HT1080 (cell line): ENCODE measurements at places on chromosomes 7 and 10.

- DNase-seq = no peak
These were observed 518.8 kb downstream of the DNAJB6 start for GRCh38 chr7:157855452-157856213.

DNA sequence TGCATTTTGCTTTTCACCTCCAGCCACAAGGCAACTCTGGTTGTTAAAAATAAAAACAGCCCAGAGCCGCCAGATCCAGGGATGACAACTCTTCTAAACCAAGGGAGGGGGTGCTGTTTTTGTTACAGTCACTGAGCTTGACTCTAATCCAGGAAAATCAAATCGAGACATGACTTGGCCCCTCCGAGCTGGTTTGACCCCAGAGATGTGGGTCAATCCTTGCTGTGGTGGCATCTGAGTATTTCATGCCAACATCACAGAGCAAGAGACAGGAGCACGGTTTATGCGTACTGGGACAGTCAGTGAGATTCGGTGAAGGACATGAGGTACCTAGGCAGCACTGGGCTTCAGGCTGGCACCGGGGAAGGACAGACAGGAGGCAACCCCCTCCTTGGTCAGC is 88.8 kb upstream of the ZMIZ1 start:
- DNase-seq = no peak

DNA sequence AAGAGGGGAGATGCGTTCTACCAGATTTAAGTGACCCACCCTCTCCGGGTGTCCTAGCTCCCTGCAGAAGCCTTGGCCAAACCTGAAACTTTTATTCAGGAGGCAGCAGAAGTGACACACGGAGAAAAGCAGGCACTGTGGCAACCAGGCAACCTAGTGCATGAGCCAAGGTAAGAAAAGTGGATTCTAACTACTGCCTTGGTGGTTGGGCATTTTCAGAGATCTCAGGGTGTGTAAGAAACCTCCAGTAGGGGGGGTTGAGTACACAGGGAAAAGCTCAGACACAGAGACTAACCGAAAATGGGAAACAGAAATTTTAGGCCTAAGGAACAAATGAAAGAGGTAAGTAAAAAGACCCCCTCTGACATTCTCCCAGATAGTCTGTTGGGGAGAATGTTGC is 645.7 kb downstream of the ANKRD7 start:
- peak; percentile 28 for DNase-seq

DNA sequence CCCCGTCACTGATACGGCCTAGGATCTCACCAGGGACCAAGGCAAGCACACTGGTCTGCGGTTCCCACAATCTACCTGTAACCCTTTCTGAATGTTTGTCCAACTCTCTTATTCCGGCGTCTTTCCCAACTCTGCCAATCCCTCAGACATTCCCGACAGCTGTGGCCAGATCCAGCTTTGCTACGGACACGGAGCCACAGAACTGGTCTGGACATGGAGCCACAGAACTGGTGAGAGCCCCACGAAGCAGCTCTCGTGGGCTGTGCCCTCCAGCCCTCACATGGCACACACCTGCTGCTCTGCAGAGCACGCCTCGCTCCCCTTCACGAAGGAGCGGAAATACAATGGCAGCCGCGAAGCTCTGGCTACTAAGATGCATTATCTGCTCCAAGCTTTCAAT is 376.8 kb downstream of the DNAJB6 start:
- DNase-seq = no peak

- DNase-seq = peak; percentile 83
These were observed at the start of gene CHST12 for GRCh38 chr7:2403014-2403717. CHST12 (plus strand) TSS chr7:2403611; CDS start chr7:2432640, 29,029 bp downstream.

DNA sequence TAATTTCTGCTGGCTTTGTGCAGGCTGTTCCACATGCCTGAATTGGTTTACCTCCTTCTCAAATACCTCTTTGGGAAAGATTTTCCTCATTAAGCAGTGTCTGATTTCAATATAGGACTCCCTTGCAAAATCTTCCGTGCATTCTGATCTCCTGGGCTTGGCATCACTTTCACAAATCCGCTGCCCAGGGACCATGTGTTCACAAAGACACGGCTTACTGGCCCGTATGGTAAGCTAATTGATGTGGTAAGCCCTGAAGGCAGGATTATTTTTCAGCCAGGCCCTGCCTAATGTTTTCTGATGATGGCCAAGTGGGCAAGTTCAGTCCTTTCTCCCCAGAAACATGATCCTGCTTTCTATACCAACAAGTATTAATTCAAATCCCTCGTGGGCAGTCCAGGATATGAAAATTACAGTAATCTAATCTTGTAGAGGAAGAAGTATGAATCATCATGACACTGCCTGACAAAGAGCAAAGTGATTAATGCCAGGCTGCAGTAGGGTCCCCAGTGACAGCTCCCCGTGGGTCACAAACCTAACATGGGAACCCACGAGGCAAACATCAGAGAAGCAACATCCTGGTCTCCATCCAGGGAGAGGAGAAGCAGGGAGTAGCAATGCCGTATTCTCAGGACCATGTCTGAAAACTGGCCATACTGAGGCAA is 11.6 kb upstream of the SVIL start:
- peak; percentile 72 for DNase-seq

- no peak for DNase-seq
These were observed 4.3 kb upstream of the LIPF start for GRCh38 chr10:88659725-88660597.

GRCh38 chr7:15625466-15625865 is 61.0 kb downstream of the MEOX2 start:
- no peak for DNase-seq

GRCh38 chr10:119770928-119771327 is 45.1 kb downstream of the INPP5F start:
- DNase-seq = no peak

GRCh38 chr10:89251409-89252224 is at the start of gene LIPA:
LIPA (minus strand) TSS chr10:89251775; CDS start chr10:89247648, 4,127 bp downstream.
- peak; percentile 99 for DNase-seq

- no peak for DNase-seq
These were observed 162.2 kb upstream of the TNS3 start for GRCh38 chr7:47743965-47744591.

- DNase-seq = peak; percentile 85
These were observed 139.3 kb downstream of the GLI3 start for GRCh38 chr7:42097752-42098151.

- DNase-seq = no peak
These were observed 22.1 kb upstream of the SYPL1 start for GRCh38 chr7:106134241-106134640.

- no peak for DNase-seq
These were observed 154.8 kb downstream of the DGKB start for GRCh38 chr7:14747701-14748100.

DNA sequence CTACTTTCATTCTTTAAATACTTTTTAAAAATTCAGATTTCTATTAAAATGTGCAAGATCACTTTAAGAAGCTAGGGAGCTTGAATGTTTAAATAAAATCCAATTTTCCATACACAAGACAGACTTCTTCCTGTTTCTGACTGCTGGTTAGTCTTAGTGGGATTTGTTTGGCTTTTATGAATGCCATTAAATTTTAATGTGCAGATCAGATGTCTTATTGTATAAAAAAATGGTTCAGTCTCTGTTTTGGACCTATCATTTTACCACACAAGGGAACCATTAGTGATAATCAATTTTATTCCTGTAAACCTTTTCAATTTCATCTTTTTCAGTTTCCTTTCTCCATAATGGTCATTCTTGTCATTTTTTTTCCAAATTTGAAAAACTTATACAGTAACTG is 63.2 kb downstream of the VCL start:
- no peak for DNase-seq

DNA sequence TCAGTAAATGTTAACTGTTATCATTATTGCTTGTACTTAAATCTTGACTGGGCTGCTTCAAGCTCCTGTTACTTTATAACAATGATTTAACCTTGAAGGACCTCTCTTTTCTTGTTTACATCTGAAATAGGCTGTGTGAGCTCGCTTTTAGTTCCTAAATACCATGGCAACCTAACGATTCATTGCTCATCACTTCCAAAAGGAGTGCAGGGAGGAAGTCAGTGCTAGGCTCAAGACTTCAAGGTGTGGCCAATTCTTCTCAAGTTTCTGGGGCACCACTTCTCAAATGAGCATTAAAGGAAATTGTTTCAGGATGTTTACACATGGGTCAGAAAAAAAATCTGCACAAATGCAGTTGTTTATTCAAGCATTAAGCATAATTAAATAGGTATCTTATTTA is 284.2 kb downstream of the MTERF1 start:
- peak; percentile 1 for DNase-seq

DNA sequence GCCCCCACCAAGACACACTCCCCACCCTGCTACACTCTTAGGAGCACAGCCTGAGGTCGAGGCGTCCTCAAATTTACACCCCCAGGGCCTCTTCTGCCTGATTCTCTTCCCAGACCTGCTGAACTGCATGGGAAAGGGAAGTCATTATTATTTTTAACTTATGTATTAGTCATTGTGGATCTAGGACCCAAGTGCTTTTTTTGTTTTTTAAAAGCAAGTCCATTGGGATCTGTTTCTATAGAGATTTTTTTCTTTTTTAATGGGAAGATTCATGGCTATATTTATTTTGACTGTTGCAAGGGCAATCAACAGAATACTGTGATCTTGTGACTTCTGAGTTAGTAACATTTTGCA is 203.8 kb downstream of the ZMYND11 start:
- DNase-seq = no peak

DNA sequence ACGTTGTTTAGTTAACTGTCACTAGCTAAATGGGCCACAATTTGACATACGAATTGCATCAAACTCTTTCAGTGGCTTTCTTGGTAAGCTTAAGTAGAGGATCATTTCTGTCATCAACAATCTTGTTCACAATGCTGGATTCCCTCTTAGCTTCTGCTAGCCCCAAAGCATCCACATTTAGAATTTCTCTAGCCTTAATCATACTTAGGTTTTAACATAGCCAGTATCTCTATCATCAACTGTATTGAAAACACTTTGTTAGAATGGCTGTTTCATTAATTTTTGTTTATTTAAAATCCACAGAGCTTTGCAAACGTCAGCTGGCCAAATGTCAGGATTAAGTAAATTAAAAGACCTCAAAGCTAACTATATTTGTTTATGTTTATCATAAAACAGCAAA is 41.1 kb downstream of the ABRAXAS2 start:
- DNase-seq = no peak

DNA sequence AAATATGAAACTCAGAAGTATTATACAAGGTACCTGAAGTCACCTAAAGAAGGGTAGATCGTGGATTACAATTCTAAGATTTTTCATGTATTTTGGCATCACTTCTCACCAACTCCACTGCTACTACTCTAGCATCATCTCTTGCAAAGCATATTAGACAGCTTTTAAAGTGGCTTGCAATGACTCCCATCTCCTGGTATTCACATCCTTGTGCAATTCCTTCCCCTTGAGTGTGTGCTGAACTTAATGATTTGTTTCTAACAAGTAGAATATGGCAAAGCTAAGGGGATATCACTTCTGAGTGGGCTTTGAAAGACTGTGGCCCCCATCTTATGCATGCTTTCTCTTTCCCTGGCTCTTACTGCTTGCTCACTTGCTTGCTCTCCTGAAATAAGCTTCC is 280.2 kb downstream of the SNX13 start:
- no peak for DNase-seq

- peak; percentile 94 for DNase-seq
These were observed 25.5 kb downstream of the VOPP1 start for GRCh38 chr7:55546814-55547213.

DNA sequence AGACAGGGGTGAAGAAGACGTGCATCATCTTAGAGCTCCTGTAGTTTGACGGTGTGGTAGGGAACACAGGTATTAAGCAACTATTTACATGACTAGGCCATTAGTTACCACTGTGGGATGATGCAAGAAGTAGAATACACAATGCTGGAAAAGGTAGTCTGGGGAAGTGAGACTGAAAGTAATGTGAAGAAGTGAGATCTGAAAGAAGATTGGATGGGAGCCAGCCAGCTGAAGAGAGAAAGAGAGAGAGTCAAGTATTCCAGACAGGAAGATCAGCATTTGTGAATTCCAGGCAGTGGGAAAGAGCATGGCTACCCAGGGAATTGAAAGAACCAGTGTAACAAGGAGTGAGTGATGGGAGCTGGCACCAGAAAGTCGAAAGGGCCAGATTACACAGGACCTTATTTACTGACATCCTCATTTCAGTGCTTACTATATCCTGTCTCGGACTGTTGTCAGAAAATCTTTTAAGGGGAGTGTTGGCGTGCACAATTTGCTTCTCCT is 4.0 kb upstream of the CFAP58 start:
- DNase-seq = peak; percentile 64

- DNase-seq = no peak
These were observed 31.1 kb downstream of the PIK3CG start for GRCh38 chr7:106896231-106896630.

DNA sequence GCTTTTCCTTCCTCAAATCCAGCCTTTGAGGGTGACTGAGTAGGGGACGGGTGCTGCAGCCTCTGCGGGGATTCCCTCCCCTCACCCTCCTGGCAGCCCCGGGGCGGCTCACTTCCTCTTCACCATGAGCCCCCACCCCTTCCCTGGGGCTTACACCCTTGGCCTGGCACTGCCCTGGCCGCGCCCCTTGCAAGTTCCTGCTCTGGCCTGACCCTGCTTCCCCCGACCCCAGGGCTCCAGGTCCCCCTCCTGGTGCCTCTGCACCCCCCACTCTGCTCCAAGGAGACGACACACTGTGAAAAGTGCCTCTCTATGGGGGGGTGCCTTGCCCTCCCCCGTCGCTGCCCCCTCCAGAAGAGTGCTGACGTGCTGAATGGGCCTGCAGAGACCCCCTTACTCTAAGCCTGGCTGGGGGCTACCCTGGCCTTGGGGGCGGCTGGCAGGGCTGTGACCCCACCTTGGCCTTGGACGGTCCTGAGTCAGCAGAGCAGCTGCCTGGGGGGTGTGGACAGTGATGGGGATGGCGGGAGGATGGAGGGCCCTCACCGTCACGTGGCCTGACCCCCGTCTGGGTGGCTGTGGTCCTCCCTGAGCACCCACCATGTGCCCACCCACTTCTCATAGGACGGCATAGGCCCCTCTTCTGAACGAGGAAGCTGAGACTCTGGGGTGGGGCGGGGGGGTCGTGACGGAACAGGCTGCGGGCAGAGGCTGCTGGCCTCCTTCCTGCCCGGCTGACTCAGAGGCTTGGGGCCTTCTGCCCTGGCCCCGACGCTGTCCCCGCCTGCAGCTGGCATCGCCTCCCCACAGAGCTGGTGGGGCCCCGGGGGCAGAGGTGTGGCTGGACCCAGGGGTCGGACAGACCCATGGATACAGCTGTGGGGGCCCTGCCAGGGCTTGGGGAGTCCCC is 9.8 kb downstream of the LFNG start:
- peak; percentile 78 for DNase-seq

DNA sequence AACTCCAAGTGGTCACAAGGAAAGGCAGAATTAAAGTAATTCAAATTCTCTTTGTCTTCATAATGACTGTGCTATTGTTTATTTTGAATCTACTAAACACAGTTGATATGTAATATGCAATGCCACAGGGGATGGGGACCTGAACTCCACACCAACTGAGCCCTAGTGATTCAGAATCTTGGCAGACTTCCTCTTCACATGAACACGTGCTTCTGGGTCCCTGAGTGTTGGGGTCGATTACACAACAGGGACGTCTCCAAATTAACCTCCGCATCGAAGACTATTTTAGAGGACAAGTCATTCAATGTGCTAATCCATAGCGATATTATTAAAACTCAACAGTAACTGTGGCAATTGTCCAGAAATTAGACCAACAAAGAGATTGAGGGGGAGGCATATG is 95.3 kb upstream of the CARD11 start:
- DNase-seq = no peak
